Islet precursor cell (in vitro differentiated cells): ENCODE measurements at places on chromosomes 16 and 17.

- DNase-seq, result peak; percentile 75
Measured at GRCh38 chr16:12612598-12613101, 191.0 kb downstream of the CPPED1 start.

- DNase-seq, result peak; percentile 63
Measured at GRCh38 chr16:10405386-10405939, 19.6 kb downstream of the ATF7IP2 start.

GRCh38 chr17:57288773-57289121, 32.4 kb downstream of the MSI2 start:
- DNase-seq, result no peak

GRCh38 chr17:10195090-10195805, 3.2 kb downstream of the GAS7 start:
- no peak for DNase-seq

GRCh38 chr16:70378869-70379493, 32.3 kb downstream of the DDX19A start:
- no peak for DNase-seq

DNA sequence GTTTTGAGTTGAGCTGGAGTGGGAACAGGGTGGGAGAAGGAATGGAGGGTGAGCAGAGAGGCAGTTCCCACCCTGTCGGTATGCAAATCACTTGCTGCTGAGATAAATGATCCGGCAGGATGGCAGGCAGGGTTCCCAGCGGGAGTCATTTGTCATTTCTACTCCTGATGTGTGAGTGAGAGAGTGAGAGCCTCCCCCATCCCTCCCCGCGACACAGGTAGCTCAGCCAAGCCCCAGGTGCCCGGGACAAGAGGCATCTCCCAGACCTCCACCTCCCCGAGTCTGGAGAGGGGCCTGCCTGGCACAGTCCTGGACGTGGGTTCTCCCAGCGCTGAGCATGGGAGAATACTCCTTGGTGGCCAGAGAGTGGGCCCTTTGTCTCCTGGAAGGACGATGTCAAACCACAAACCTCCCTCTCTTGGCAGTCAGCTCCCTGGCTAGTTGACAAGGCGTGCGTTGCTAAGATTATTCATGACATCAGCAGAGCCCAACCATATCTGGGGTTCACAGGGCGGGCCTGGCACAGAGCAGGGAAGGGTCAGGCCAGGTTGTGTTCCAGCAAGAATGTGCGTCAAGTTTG, 33.7 kb upstream of the TNRC6C start:
- peak; percentile 55 for DNase-seq

- DNase-seq, result no peak
Measured at GRCh38 chr16:21256636-21257035, 21.5 kb downstream of the CRYM start.

DNA sequence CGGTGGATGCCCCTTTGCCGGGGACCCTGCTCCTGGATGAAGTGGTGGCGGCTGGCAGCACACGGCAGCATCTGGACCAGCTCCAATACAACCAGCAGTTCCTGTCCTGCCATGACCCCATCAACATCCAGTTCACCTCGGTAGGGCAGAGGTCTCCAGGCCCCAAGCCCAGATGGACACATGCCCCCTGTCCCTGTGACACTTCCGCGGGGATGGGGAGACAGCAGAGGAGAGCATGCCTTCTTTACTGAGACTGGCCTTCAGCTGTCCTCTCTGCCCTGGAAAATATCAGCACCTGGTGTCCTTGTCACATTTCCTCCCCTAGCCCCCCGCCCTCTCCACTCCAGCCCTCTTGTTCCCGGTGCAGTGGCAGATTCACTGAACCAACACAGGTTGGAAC, 6.2 kb downstream of the CHAD start:
- no peak for DNase-seq

DNA sequence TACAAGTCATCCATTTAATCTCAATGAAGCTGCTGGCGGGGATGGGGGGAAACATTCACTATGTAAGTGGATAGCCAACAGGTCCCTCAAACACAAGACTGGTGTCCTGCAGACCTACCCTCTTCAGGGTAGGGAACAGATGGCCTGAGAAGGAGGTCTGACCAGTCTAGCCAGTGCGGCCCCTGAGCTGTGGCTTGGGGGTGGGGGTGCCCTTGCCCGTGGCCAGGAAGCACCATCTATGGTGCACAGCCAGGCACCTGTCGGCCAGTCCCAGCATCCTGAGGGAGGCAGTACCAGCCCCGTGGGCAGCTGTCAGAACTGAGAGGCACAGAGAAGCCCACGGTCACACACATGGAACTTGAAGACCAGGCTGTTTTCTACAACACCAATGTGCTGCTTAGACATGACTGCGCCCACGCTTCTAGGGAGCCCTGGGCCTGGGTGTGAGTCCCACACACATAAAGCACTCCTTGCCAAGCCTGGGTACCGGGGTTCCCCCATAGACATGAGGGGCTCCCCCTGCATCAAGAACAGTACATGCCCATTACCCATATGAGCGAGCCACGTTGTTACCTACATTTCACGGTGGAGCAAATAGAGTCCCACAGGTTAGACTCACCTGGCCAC, 40.9 kb downstream of the RMI2 start:
- no peak for DNase-seq

- no peak for DNase-seq
Measured at GRCh38 chr16:57485091-57485915, 990 bp downstream of the DOK4 start.

DNA sequence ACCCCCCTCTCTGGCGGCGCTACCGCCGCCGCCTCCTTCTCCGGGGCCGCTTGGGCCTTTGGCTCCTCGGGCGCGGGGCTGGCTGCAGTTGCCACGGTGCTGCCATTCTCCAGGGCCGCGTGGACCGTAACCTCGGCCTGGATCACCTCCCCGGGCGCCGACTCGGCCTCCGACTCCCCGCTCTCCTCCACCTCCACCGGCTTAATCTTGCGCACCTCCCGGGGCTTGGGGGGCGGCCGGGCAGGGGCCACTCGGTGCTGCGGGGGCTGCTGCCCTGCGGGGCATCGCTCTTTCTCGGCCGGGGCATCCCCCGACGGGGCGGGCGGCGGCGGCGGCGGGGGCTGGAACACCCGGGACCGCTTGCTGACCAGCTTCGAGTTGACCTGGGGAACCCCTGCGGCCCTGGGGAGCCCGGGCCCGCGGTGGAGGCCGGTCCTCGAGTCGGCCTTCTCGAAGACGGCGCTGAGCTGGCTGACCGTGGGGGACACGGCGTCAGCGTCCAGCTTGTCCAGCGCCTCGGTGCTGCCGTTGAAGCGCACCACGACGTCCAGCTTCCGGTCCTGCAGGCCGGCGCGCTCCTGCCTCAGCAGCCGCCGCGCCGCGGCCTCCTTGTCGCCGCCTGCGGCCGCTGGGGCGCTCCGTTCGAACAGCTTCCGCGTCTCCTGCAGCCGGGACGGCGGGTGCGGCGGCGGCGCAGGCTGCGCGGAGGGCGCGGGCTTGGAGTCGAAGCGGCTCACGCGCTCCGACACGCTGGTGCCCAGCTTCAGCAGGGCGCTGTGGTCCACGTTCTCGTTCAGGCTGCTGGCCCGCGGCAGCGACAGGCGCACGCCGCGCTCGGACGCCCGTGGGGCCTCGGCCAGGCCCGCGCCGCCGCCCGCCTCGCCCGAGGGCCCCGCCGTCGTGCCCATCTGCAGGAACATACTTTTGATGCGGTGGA, 792 bp downstream of the PPP1R9B start:
- peak; percentile 87 for DNase-seq

- DNase-seq, result peak; percentile 71
Measured at GRCh38 chr16:53503991-53504663, 1.1 kb upstream of the AKTIP start.

GRCh38 chr17:3913531-3914311, 2.5 kb downstream of the P2RX1 start:
- DNase-seq, result peak; percentile 93

GRCh38 chr16:49652456-49653172, 203.3 kb downstream of the ZNF423 start:
- no peak for DNase-seq

GRCh38 chr17:33142705-33143299, 150.3 kb downstream of the ASIC2 start:
- peak; percentile 73 for DNase-seq

DNA sequence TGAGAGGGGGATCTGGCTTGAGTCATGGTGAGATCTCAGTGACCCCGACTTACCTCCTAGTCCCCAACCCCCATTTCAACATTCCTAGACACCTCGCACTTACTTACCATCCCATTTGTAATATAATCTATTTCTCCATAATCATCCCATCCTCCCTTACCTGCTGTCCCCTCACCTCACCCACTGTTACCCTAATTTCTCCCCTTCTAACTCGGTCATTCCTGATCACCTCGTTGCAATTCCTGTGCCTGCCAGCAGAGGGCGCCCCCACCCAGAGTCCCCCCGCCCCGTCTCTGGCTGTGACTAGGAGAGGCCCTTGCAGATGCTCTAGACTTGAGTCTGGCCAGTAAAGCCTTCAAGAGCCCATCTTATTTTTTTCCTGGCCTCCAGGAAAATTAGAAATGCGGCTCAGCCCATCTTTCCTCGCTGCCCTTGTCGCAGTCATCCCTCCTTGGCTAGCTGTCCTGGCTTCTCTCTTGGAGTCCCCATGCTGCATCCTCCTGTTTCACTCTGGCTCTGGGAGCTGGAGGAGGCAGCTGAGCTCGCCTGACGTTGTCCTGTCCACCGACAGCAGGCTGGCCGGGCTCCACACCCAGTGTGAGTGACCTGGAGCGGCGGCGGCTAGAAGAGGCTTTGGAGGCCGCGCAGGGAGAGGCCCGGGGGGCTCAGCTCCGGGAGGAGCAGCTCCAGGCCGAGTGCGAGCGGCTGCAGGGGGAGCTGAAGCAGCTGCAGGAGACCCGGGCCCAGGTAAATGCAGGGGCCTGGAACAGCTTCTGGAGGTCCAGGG, 5.0 kb downstream of the TBKBP1 start:
- peak; percentile 87 for DNase-seq

- no peak for DNase-seq
Measured at GRCh38 chr17:78132767-78133178, 2.2 kb downstream of the TMC8 start.

- DNase-seq, result no peak
Measured at GRCh38 chr16:79887541-79888540, 287.3 kb upstream of the MAF start.

DNA sequence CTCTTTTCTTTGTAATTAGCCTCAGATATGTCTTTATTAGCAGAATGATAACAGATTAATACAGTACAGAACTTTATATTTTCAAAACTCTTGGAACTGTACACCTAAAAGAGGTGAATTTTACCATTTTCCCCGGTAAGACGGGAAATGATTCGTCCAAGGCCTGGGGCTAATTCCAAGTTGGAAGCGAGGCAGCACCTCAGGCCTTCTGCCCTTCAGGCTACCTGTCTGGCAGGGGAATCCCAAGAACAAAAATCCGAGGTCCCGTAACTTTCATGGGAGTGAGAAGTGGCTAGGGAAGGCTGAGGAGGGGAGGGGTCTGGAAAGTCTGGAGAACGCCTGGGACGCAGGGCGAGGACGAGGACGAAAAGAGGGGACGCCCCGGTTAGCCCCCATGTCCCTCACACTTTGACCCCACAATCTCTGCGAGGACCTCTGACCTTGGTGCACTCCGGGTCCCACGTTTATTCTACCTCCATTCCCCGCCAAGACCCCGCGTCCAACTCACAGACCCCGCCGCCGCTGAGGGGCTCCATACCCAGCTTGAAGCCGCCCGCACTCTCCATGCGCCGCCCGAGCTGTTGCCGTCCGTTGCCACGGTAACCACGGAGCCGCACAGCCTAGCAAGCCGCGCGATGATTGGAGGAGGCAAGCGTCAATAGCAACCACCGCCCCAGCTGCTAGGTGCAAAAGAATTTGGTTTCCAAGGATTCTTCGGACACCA, at the start of gene HYDIN:
TSS of gene HYDIN (minus strand) at position 601 of the 724 bp plus-strand sequence. CDS start 43,827 bp downstream, outside the sequence.
- DNase-seq, result peak; percentile 91

DNA sequence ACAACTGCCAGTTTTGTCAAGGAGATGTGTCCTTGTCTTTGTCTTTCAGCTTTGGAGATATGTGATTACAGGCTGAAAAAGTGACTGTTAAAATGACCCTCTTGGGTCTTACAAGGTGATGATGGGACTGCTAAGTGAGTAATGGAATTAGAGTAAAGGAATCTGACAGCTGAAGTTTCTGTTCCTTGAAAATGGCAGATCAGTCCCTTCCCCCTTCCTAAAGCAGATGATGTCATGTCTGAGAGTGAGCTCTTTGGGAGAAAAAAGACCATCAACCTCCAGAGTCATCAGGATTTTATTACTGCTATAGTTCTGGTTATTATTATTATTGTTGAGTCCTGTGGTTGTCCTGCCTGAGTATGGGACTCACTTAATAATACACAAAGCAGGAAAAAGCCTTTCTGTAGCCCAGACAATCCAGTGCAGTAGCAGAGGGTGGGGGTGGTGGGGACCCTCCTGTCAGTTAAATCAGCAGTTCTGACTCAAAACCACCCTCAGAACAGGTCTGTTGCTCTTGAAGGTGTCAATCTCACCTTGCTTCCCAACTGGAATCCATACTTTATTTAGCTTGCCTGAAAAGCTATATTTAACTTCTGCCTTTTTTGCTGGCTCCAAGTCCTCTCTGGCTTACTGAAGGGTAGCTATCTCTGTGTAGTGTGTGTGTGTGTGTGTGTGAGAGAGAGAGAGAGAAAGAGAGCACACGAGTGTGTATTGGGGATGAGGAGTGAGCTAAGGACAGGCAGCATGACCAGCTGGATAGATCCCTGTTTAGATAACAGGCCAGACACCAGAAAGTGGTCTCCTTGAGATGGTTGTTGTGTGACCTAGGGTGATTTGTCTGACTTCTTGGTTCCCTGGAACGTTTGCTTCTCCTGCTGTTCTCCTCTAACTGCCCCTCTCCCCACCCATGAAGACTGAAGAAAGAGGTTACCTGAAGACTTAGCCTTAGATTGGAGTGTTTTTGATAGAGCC, 4.9 kb downstream of the HROB start:
- peak; percentile 74 for DNase-seq
